ENCODE measurements at places on chromosomes 16 and 17. TPM values are rescaled to one million over a fixed set of nuclear protein-coding genes. Genes with fewer than 3 reads are reported as not detected.

Gene ERN1
- polyA plus RNA-seq: 4.1 TPM

Gene DNAAF1
- polyA plus RNA-seq: not detected

Gene GSDMA
- polyA plus RNA-seq: 0.04 TPM

Gene DOC2B
- polyA plus RNA-seq: not detected

Gene FBXO39
- polyA plus RNA-seq: not detected

Gene USP36
- 38.3 TPM for polyA plus RNA-seq

Gene KRT24
- polyA plus RNA-seq: not detected

Gene RNF222
- polyA plus RNA-seq: not detected

Gene AIPL1
- polyA plus RNA-seq: not detected

Gene PIK3R5
- polyA plus RNA-seq: not detected

Measured in IMR-90 (cell line).